Thoracic aorta (tissue), 2 donors: ENCODE measurements at places on chromosomes 4 and X. TPM values are rescaled to one million over a fixed set of nuclear protein-coding genes. Genes with fewer than 3 reads are reported as not detected.
A peak's percentile ranks its signal among the peaks of the same experiment; 100 is the strongest.

DNA sequence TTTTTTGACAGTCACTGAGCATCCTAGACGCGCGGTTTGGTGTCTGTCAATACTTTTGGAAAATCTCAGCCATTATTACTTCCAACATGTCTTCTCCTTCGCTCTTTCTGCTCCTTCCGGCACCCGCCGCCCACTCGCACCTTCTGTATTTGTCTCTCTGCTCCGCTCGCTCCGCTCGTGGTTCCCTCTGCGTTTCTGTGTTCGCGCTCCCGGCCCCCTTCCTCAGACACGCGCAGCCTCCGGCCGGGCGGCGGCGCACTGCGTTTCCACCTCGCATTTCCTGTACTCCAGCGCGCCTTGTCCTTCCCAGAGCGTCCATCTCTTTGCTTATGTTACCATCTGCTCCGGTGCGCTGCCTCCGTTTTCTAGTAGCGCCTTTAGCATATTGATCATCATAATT lies 21.1 kb downstream of the PDE6B start:
- DNase-seq: no peak
- no peaks in the 10 kb centered on the region for H3K4me1 ChIP-seq
- no peaks in the 10 kb centered on the region for H3K27me3 ChIP-seq
- H3K4me3 ChIP-seq: no peak overlapping the region
- H3K27ac ChIP-seq: no peak overlapping the region

DNA sequence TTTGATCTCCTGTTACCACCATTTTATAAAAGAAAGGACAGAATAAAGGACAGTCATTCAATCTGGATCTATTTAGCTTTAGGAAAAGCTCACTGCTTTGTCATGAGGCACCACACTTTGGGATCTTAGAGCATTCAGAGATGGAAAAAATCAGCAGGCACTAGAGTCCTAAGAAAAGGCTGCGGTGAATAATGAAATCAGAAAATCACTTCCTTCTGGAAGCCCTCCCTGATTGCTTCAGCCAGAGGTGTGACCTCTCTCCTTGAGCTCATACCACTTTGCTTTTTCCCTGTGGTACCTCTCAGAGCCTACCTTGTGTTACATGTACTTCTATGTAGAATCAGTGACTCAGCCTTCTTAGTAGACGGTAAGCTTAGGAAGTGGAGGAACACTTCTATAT lies 8.7 kb upstream of the TRPC5OS start:
- no peak for DNase-seq
- H3K4me3 ChIP-seq: no peak overlapping the region
- H3K36me3 ChIP-seq: no peaks in the 10 kb centered on the region

DNA sequence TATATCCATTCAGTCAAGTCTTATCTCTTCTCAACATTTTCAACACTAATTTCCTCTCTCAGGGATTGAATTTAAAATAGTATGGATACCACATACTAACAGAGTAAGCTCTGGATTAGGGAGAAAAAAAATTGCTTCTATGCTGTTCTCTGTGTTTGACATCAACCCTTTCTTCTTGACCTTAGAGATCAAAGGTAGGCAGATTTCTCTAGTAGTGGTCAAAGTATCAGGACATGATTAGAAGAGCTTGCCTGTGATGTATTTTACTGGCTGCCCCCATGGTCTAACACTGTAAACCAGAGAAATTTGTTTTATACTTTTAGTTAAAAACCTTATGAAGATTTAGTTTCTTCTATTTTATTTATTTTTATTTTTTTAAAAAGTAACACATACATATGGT lies 8.3 kb downstream of the ADH6 start:
- H3K27ac ChIP-seq: peak overlapping the region; percentile 42
- H3K4me3 ChIP-seq: no peak overlapping the region
- H3K4me1 ChIP-seq: peaks cover 47% of the 10 kb centered on the region
- H3K36me3 ChIP-seq: no peaks in the 10 kb centered on the region
- no peak for DNase-seq
- no peaks in the 10 kb centered on the region for H3K27me3 ChIP-seq

- no peak overlapping the region for H3K27ac ChIP-seq
- H3K27me3 ChIP-seq: peaks cover 15% of the 10 kb centered on the region
- no peaks in the 10 kb centered on the region for H3K4me1 ChIP-seq
- H3K36me3 ChIP-seq: no peaks in the 10 kb centered on the region
Observed at GRCh38 chr4:6194458-6195195, 5.7 kb downstream of the JAKMIP1 start.

GRCh38 chr4:78749258-78749971 lies 26.7 kb upstream of the BMP2K start:
- H3K4me1 ChIP-seq: no peaks in the 10 kb centered on the region
- no peaks in the 10 kb centered on the region for H3K27me3 ChIP-seq
- no peak for DNase-seq
- no peaks in the 10 kb centered on the region for H3K36me3 ChIP-seq
- H3K27ac ChIP-seq: no peak overlapping the region

DNA sequence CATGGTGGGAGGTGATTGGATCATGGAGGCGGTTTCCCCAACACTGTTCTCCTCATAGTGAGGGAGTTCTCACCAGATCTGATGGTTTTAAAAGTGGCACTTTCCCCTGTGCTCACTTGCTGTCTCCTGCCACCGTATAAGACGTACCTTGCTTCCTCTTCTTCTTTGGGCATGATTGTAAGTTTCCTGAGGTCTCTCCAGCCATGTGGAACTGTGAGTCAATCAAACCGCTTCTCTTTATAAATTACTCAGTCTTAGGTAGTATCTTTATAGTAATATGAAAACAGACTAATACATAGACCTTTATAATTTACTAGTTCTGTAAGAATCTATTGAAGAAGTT lies 82.5 kb upstream of the PITX2 start:
- no peak for DNase-seq
- H3K27me3 ChIP-seq: no peaks in the 10 kb centered on the region
- no peaks in the 10 kb centered on the region for H3K36me3 ChIP-seq
- H3K27ac ChIP-seq: no peak overlapping the region
- no peaks in the 10 kb centered on the region for H3K4me1 ChIP-seq

- H3K36me3 ChIP-seq: no peaks in the 10 kb centered on the region
- no peak overlapping the region for H3K27ac ChIP-seq
- no peaks in the 10 kb centered on the region for H3K27me3 ChIP-seq
- H3K4me3 ChIP-seq: no peak overlapping the region
Observed at GRCh38 chr4:4524364-4524763, 17.5 kb downstream of the STX18 start.

DNA sequence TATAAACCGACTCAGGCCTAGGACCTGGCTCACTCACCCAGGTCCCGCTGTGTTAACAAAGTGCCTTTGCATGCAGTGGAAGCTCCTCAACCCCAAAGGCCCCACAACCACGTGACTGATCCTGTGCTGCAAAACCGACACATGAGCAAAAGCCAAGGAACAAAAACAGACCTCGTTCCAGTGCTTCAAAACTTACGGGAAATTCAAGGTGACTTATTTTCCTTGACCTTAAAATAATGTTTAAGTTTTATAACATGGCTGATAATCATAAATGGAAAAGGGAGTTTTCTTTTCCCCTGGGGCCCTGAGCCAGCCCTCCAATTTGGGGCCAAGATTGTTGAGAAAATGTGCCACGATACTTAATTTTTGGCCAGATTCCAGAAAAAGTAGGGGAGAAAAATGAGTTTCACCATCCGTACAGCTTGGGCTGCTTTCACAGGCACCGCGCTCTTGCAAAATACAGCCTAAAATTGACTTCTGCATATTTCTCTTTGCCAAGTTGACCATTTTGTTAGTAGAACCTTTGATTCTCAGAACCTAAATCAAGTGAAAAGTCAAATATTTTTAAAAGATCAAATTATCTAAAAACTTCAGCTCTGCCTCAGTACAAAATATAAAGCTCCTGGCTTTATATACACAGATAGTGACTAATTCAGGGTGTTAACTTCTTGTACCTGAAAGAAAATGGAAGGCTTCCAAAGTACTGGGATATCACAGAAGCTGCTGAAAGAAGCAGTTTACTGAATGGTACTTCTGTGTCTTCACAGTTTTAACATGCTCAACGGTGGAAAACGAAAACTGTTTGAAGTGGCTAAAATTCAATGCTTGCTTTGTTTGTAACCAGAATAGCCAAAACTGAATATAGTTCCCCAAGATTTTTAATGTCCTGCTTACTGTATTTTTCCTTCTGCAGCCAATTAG lies 93.8 kb downstream of the APBB2 start:
- peak overlapping the region; percentile 65 for H3K27ac ChIP-seq
- no peaks in the 10 kb centered on the region for H3K36me3 ChIP-seq
- H3K4me1 ChIP-seq: peaks cover 47% of the 10 kb centered on the region
- peak; percentile 28 for DNase-seq
- H3K27me3 ChIP-seq: no peaks in the 10 kb centered on the region

- H3K36me3 ChIP-seq: no peaks in the 10 kb centered on the region
- H3K4me1 ChIP-seq: no peaks in the 10 kb centered on the region
- H3K27me3 ChIP-seq: no peaks in the 10 kb centered on the region
- H3K27ac ChIP-seq: no peak overlapping the region
- DNase-seq: no peak
- no peak overlapping the region for H3K4me3 ChIP-seq
Observed at GRCh38 chr4:48047421-48047844, 30.9 kb downstream of the NIPAL1 start.

- no peaks in the 10 kb centered on the region for H3K4me1 ChIP-seq
- no peaks in the 10 kb centered on the region for H3K27me3 ChIP-seq
- no peak overlapping the region for H3K4me3 ChIP-seq
- no peak for DNase-seq
- no peak overlapping the region for H3K27ac ChIP-seq
Observed at GRCh38 chr4:79338148-79338547, 12.3 kb upstream of the NAA11 start.

COL25A1 gene
- 0.42 TPM for total RNA-seq

MAGEC2 gene
- total RNA-seq: not detected

AREG gene
- total RNA-seq: 54.3 TPM

JAKMIP1 gene
- 0.81 TPM for total RNA-seq

AWAT1 gene
- not detected for total RNA-seq

SMIM31 gene
- total RNA-seq: not detected

STPG2 gene
- total RNA-seq: not detected

GLOD5 gene
- not detected for total RNA-seq
